ENCODE measurements at places on chromosomes 16 and 17.

- peak; percentile 93 for DNase-seq
Measured at GRCh38 chr16:30953511-30954124, 3.9 kb upstream of the SETD1A start.

DNA sequence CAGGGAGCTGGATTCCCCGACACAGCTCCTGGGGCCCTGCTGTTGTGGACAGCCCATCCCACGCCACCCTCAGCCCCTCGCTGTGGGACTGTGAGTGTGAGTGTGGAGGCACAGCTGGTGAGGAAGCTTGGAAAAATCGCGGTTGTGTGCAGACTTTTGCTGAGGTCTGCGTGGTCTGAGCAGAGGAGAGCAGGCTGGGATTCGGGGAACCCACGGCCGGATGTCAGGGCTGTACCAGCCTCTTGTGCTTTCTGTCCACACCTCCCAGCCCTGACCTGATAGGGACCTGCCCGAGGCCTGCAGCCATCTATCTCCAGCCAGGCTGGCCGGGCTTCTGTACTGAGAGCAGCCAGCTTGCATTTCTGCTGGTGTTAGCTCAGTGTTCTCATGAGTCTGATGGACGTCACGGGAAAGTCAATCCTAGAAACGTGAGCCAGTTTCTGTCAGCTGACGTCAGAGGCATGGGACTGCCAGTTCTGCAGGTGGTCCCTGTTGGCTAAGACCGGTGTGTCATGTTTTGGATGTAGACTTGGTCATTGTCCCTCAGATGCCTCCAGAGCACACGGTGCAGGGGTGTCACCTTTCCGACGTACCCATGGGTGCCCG, 72.8 kb upstream of the ZNF750 start:
- DNase-seq = no peak

DNA sequence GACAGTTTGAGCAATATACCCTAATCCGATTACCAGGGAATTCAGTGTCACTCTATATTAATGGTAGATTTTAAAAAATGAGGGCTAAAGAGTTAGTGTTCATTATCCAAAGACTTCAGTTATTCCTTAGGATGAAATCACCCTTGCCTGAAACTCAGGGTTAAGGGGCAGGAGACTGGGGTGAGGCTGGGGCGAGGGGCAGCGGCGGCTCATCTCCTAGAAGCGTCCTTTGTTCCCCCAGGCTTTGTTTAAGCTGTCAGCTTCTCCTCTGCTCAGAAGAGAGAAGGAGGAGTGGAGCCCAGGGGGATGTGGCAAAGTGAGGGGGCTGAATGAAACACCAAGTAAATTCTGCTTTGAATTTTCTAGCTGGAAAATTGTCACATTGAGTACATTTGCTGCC, 117.7 kb upstream of the ELAC2 start:
- DNase-seq = no peak

GRCh38 chr16:71479420-71479819, 9.7 kb downstream of the ZNF19 start:
- peak; percentile 83 for DNase-seq

- DNase-seq = peak; percentile 13
Measured at GRCh38 chr17:78558181-78558850, 18.9 kb downstream of the DNAH17 start.

DNA sequence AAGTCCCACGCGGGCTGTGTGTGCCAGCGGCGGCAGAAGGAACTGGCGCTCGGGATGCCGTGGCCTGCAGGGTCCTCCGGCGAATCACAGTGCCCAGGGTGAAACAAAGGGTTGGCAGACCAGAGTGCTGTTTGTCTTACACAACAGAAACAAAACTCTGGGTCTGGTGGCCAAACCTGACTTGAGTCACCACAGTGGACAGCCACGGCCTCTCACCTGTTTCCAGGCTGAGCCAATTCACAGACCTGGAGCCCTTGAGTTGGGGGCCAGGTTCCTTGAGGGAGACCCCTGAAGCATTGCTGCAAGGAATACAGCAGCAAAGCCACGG, 2.1 kb upstream of the CHMP6 start:
- no peak for DNase-seq

DNA sequence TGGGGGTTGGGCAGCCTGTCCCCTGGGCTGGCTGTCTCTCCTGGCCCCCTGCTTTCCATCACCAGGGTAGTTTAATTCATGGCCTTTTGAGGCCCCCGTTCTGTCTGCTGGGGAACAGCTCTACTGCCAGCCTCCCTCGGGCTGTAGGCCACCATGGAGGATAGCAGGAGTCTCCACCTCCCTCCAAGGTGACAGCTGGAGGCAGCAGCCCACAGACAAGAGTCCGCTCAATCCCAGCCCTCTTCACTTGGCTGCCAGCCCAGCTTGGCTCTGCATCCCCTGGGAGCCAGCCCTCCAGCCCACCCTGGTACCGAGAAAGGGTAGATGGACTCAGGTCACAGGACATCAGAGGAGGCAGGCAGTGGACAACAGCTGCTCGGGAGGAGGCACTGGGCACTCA, 194.6 kb upstream of the SDK2 start:
- DNase-seq = no peak

DNA sequence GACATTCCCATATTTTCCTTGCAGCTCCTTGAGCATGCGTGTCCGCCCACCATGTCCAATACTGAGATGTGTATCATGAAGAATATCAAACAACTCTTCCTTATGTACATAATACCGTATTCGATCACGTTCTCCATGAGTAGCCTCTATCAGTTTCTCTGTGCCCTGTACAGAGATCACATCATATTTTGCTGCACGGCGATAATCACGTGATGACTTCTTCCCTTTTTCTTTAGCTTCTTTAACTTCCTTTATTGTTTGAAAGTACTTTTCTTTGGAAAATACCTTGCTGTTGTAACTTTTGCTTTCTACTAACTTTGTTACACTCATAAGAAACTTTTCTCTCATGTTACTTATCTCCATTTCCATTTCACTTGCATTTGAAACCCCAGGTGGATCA, 6.6 kb downstream of the KRABD2 start:
- DNase-seq = peak; percentile 56

GRCh38 chr17:41652461-41652970, 28.1 kb upstream of the KRT17 start:
- DNase-seq = no peak

DNA sequence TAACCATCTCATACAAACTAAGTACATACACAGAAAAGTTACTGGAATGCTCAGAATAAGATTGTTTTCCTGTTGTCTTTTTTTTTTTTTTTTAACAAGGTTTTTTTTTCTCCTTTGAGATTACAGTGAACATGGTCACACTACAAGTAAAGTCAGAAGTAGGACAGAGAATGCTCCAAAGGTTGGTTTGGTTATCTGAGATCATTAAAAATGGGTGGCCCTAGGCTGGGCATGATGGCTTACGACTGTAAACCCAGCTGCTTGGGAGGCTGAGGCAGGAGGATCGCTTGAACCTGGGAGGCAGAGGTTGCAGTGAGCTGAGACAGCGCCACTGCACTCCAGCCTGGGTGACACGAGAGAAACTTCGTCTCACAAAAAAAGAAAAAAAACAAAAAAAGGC, 6.9 kb upstream of the ST6GALNAC1 start:
- DNase-seq = no peak

DNA sequence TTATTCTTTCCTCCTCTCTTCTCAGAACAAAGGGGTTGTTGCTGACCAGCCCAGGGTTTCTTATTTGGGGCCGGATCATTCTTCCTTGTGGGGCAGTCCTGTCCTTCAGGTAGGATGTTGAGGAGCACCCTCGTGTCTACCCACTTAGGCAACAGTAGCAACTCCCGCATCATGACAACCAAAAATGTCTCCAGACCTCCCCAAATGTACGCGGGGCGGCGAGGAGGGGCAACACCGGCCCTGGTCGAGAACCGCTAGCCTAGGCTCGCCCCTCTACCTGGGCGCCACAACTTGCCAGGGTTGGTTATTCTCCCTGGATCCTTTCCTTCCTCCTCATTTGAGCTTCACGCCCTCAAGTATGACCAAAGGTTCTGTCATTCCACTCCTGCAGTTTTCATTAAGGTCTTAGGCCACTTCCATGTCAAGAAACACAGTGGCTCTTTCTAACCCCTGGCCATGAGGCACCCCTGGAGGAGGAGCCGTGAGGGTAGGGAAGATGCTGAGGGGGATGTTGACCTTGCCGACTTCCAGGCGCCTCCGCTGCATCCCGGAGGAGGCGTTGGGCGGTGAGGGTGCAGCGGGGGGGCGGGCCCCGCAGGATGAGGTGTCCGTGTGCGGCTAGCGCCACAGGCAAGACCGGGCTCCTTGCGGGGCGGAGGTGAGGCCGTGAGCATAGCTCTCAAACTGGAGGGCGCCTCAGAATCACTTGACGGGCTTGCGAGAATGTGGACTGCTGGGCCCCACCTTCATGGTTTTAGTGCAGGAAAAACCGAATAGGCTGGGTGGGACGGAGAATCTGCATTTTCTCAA, 712 bp upstream of the SPECC1 start:
- no peak for DNase-seq

- DNase-seq = peak; percentile 90
Measured at GRCh38 chr17:27532269-27533263, 76.3 kb downstream of the KSR1 start.

DNA sequence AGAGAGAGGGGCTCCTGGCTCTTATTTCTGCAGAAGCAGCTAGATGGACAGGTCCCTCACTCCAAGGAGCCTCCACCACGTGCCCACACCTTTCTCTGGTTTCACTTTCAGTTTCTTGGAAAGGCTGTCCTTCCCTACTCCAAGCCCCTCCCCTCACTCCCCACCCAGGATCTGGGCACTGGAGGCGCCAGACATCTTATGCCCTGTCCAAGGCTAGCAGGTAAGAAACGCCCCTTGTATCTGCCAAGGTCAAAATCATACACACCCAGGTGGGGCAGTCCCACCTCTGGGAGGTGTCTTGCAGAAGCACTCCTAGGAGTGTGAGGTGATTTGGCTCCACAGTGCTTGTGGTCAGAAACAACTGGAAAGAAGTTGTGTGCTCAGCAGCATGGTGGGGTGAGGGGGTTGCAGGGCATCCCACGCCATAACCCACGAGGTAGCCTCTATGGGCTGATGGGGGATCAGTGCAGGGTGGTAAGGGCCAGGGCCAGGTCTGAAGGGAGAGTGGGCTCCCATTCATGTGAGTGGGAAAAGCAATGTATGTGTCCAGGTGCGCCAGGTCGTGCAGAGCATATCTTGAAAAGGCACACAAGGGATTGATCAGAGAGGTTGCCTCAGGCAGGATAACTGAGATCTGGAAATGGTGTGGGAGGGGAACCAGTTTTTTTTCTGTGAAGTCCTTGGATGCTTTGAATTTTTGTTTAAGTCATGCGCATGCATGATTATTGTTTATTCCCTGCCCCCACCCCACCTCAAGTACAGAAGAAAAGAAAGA, 31.8 kb upstream of the PRM1 start:
- peak; percentile 46 for DNase-seq

GRCh38 chr16:62363501-62363900, 327.3 kb upstream of the CDH8 start:
- no peak for DNase-seq

DNA sequence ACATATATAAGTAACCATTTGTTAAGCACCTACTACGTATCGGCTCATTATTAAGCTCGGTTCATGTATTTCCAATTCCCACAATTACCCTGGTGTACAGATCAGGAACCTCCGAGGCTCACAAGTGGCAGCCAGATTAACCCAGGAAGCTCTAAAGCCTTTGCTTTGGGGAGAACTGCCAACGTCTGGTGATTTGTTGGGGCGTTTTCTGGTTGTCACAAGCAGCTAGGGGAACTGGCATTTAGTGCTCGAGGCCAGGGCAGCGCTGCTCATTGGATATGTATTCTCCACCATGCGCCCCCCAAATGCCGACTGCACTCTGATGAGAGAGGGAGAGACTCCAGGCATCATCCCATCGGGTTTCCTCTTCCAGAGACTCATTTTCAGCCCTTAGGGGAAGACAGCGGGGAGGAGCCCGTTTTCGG, 541 bp downstream of the ZNF18 start:
- peak; percentile 91 for DNase-seq

- no peak for DNase-seq
Measured at GRCh38 chr17:46097497-46097896, 95.7 kb downstream of the KANSL1 start.

DNA sequence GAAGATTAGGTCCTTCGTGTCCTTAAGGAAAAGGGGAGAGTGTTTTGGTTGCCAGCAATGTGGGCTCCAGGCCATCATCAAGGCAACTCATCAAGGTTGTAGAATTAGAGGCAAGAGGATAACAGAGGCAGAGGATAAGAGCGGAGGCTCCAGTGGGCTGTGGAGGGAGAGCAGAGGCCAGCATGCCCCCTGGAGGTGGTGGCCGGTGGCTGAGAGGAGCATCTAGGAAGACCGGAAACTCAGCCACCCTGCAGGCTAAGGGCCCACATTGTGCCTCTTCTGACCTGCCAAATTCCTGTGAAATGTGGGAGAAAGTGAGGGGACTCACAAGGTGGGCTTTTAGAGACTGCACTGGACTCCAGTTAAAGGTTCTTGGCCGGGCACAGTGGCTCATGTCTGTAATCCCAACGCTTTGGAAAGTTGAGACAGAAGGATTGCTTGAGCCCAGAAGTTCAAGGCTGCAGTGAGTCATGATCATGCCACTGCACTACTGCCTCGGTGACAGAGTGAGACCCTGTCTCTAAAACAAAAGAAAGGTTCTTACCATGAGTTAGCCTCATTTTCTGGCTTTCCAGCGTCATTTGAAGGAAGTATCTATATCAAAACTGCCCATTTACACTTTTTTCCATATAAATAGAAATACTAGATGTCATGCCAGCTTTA, 62.7 kb upstream of the ADORA2B start:
- DNase-seq = peak; percentile 23

- DNase-seq = no peak
Measured at GRCh38 chr16:11530171-11530940, 56.4 kb downstream of the LITAF start.

DNA sequence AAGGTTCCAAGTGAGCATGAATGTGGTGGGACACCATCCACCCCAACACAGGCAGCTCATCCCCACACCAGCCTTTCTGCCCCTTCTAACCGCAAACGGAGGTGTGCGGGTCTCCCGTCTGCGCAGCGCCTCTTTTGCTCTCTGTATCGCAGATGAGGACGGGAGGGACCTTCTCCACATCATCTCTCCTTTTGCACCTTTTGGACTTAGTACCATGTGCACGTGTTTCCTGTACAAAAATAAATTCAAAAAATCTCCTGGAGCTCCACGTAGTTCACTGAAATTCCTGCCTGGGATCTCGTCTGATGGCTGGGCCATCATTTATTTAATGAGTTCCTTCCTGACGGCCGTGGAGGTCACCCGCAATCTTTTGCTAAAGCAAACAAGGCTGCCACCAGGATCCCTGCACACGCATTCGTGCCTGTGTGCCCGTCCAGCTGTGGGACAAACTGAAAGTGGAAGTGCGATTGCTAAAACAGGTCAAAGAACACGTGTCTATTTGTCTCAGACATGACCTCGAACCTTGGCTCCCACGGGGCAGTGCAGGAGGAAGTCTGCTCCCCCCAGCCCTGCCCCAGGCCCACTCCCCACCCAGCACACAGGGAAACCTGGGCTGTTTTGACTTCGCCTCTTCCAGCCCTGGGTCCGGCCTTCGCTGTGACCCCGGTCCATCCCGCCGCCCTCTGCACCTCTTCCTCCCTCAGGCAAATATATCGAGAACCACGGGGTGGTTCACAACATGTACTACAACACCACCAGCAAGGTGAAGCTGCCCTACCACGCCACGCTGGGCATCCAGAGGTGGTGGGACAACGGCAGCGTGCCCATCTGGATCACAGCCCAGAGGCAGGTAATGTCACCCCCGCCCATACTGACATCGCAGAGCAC, 2.3 kb downstream of the ENPP7 start:
- DNase-seq = peak; percentile 60

GRCh38 chr16:74748616-74749026, 26.0 kb downstream of the FA2H start:
- no peak for DNase-seq

GRCh38 chr17:31405890-31406371, 14.5 kb downstream of the RAB11FIP4 start:
- DNase-seq = no peak
